ENCODE measurements at places on chromosomes 1 and 21. TPM values are rescaled to one million over a fixed set of nuclear protein-coding genes. Genes with fewer than 3 reads are reported as not detected.

Gene PRAMEF14
- total RNA-seq: not detected

Gene LENEP
- total RNA-seq: 0.52 TPM

Gene KRTAP10-3
- not detected for total RNA-seq

Gene DMBX1
- total RNA-seq: 0.10 TPM

Gene PTPN22
- not detected for total RNA-seq

Gene CLCA1
- 4.9 TPM for total RNA-seq

Gene WDR3
- 36.9 TPM for total RNA-seq

Gene TAL1
- not detected for total RNA-seq

Gene CRYAA
- not detected for total RNA-seq

Gene NECAP2
- total RNA-seq: 48.2 TPM

Gene ANKRD35
- total RNA-seq: 0.56 TPM

Gene RIT1
- 35.3 TPM for total RNA-seq

Gene LAX1
- total RNA-seq: not detected

Gene KDF1
- 12.2 TPM for total RNA-seq

Gene SYNJ1
- 12.0 TPM for total RNA-seq

Gene ESPN
- 15.6 TPM for total RNA-seq

Gene IFNLR1
- 19.9 TPM for total RNA-seq

Gene LINGO4
- not detected for total RNA-seq

Gene AQP10
- 0.27 TPM for total RNA-seq

Gene HES2
- total RNA-seq: 5.9 TPM

Gene SPRR2G
- not detected for total RNA-seq

Gene SETD4
- total RNA-seq: 26.4 TPM

Gene PTAFR
- total RNA-seq: 0.48 TPM

Gene ARMH1
- 11.6 TPM for total RNA-seq

Gene TMEM61
- 3.8 TPM for total RNA-seq

Gene HCRTR1
- total RNA-seq: not detected

Gene C8B
- total RNA-seq: 0.76 TPM

Gene BROX
- total RNA-seq: 32.5 TPM

Gene AMY1A
- not detected for total RNA-seq

Gene LY9
- not detected for total RNA-seq

Gene GUCA2A
- 2.9 TPM for total RNA-seq

Gene TMEM82
- total RNA-seq: 1.1 TPM

Gene TRNP1
- 39.2 TPM for total RNA-seq

Gene C1orf87
- total RNA-seq: not detected

Gene KCNA2
- 0.40 TPM for total RNA-seq

Gene AMPD1
- not detected for total RNA-seq
